ENCODE measurements at places on chromosomes 1 and 21.

- DNase-seq, result no peak
Measured at GRCh38 chr1:34087986-34088385, 77.0 kb downstream of the CSMD2 start.

- DNase-seq, result no peak
Measured at GRCh38 chr1:156435545-156436140, 64.9 kb downstream of the MEF2D start.

GRCh38 chr1:56963667-56964066, 2.1 kb downstream of the C8B start:
- DNase-seq, result no peak

DNA sequence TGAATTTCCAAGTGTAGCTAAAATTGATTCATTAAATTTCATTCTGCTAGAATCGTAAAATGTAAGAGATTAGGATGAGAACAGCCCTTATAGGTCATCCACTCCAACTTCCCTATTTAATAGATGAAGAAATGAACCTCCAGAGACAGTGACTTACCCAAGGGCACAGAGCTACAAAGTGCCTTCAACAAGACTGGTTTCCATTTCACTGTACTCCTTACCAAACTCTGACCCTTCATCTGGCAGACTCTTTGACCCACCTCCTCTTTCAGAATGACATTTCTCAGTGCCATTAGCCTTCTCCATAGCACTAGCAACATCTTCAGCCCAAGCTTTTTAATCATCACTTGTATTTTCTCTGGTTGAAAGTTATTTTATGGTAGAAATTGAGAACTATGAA, 161.3 kb downstream of the NEK7 start:
- no peak for DNase-seq

- DNase-seq, result no peak
Measured at GRCh38 chr1:150012611-150013010, 2.1 kb upstream of the OTUD7B start.

DNA sequence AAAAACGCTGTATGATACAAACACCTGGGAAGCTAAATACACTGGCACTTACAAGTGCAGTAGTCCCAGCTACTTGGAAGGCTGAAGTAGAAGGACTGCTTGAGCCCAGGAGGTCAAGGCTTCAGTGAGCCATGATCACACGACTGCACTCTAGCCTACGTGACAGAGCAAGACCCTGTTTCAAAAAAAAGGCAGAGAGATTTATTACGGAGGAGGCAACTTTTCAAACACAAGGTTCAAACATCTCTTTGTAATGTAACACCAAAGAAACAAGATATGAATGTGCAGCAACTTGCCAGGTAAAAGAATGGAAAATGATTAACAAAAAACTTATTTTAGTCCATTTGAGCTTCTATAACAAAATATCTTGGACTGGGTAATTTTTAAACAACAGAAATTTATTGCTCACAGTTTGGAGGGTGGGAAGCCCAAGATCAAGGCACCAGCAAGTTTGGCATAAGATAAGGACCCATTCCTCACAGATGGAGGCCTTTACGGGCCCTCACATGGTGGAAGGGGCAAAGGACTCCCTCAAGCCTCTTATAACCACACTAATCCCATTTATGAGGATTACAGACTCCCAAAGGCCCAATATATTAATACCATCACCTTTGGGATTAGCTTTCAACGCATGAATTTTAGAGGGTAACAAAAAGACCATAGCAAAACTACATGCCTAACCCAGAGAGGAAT, 73.3 kb downstream of the EVI5 start:
- DNase-seq, result no peak

GRCh38 chr1:186498695-186499389, 37.9 kb upstream of the PDC start:
- DNase-seq, result no peak

- no peak for DNase-seq
Measured at GRCh38 chr1:190277107-190277506, 200.6 kb downstream of the BRINP3 start.

DNA sequence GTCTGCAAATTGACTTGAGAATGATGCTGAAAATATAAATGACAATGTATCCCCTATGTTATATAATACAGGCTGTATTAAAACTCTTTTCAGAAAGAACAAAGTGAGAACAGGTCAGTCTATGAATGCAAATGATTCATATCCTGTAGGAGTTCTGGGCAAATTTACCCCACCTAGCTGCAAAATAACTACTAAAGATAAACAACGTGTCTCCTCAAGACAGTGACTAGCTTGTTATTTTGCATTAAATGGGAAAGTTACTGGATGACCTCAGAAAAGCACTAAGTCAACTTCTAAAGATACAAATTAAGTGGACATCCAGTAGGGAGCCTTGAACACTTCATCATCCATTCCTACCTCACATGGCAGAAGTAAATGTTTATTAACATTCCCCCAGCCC, 11.1 kb downstream of the RNF19B start:
- DNase-seq, result no peak

DNA sequence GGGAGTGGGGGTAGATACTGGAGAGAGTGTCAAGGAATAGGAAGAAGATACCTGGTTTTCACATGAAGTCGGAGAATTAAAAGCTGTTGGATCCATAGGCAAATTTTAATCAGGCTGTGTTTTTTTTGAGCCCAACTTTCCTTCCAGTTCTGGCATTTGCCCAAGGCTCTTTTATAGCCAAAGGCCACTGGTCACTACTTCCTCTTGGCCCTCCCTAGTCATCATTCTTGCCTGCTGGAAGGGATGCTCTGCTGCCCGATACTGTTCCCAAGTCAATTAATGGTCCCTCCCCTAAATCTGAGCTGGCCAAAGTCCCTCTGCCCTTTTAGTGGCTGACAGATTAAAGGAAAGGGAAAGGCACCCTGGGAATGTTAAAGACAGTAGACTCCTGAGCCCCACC, 102.8 kb upstream of the ZNF648 start:
- no peak for DNase-seq

- DNase-seq, result no peak
Measured at GRCh38 chr1:33931111-33931475, 67.2 kb downstream of the HMGB4 start.

GRCh38 chr1:117654493-117655219, 48.8 kb downstream of the TENT5C start:
- DNase-seq, result no peak

GRCh38 chr1:62844030-62844429, 60.1 kb downstream of the ATG4C start:
- DNase-seq, result no peak

- DNase-seq, result no peak
Measured at GRCh38 chr1:193590102-193590501, 403.7 kb upstream of the B3GALT2 start.

GRCh38 chr21:32298658-32299081, at the start of gene MRAP:
Gene MRAP (plus strand): TSS chr21:32298855. CDS start chr21:32298972, 117 bp downstream.
- DNase-seq, result no peak

DNA sequence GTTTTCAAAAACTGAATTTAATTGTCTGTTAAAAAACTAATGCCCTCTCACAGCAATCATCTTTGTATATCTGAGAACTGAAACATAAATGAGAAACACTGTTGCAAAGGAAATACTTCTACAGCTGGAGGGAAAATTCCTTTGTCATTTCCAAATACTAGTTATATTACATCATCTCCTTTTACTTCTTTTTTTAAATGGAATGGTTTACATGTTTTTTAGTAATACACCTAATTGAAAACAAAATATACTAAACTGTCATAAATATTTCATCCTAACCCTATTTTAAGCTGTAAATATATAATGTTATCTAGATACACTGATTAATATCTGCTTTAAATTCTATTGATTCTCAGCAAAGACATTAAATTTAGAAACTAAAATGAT, 19.1 kb downstream of the CDC42BPA start:
- no peak for DNase-seq

- DNase-seq, result no peak
Measured at GRCh38 chr1:95554408-95554807, 320.4 kb downstream of the RWDD3 start.

GRCh38 chr1:95041491-95042165, 31.1 kb downstream of the ALG14 start:
- DNase-seq, result no peak

GRCh38 chr1:173422456-173422976, 54.6 kb upstream of the PRDX6 start:
- no peak for DNase-seq

DNA sequence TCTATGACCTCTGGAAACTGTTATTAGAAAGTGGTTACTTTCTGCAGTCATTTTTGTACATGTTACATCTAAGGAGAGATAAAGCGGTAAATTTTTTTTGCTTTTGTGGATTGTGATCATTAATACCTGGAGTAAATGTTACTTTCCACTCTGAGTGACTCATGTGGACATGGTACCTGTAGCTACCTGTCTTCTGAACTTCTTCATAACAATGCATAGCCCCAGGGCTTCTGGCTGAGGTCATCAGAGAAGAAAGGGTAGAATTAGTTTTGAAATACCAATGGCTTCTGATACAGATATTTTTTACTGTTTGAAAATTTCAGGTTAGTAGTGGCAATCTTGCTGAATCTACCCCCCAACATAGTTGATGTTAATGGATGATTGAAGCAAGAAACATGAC, 489.3 kb downstream of the RWDD3 start:
- DNase-seq, result no peak

DNA sequence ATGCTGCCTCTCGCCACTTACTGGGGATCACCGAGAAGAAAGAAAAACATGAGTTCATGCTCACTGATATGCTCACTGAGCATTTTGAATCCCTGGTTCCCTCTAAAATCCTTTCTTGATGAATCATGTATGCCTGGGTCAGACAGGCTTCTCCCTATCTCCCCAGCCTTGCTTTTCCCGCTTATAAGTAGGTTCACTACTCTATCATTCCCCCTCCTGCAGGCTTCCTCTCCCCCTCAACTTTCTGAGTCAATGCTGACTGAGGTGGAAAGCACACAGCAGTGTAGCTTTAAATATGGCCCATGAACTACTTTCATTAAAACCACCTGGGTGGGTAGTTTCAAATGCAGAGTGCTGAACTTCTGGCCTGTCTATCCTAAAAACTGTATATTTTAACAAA, 41.7 kb downstream of the FMO4 start:
- DNase-seq, result no peak

GRCh38 chr1:241424480-241424971, 67.5 kb upstream of the RGS7 start:
- DNase-seq, result no peak

DNA sequence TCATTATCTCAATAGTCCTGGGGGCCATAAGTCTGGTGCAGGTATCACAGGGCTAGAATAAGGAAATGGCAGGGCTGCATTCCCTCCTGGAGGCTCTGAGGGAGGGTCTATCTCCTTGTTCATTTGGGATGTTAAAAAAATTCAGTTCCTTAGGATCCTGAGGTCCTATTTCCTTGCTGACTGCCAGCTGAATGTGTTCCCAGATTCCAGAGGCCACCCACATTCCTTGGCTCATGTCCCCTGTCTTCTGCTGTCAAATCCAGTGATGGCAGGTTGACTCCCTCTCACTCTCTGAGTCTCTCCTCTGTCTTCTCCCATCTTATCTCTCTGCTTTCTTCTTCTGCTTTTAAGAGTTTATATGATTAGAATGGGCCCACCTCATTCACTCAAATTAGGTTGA, 400.6 kb downstream of the PTPRU start:
- no peak for DNase-seq

DNA sequence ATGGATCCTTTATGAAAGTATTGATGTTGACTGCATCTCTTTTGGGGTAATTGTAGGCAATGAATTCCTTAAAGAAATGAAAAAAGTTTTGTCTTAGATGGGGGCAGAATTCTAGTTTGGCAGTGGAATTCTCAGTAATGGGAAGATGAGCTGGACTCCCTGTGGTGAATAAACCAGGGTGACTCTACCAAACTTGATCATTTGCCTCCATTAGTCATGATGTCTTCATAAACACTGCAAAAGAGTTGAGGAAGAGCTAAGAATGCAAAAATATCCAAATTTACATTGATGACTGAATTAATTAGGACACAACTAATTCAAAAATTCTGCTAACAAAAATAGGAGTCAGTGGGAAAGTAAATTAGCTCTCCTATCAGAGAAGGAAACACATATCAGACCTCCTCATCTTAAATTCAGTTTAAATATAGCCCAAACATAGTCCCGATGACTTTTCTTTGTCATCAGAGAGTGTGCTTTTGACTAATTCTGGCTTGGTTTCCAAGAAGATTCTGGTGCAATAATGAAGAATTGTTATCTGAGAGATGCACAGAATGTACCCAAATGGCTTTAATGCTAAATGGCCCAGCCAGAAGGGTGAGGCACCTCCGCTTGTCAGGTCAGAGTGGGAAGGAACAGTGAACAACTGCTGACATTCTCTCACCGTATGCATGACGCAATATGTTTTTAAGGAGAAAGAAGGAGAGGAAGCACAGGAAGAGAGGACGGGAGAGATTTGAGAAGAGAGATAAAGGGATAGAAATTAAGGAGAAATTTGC, 525.1 kb downstream of the LMO4 start:
- no peak for DNase-seq

- DNase-seq, result no peak
Measured at GRCh38 chr1:34398916-34399275, 222.2 kb downstream of the C1orf94 start.

DNA sequence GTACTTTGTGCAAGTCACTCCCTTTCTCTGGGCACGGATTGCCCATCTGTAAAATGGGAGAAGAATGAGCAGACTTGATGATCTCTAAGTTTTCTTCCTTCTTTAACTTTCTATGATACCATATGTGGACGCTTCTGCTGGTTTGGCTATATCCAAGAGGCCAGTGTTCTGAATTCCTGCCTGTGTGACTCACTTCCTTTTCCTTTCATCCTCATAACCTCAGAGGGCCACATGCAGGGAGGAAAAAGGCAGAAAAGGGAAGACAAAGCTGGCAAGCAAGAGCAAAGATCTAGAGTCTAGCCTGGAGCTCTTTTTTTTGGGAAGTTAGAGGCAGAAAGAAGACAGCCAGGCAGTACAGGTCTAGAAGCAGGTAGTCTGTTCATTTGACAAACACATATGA, 151.2 kb downstream of the OMA1 start:
- no peak for DNase-seq

GRCh38 chr1:170791941-170792340, 128.0 kb downstream of the PRRX1 start:
- no peak for DNase-seq

DNA sequence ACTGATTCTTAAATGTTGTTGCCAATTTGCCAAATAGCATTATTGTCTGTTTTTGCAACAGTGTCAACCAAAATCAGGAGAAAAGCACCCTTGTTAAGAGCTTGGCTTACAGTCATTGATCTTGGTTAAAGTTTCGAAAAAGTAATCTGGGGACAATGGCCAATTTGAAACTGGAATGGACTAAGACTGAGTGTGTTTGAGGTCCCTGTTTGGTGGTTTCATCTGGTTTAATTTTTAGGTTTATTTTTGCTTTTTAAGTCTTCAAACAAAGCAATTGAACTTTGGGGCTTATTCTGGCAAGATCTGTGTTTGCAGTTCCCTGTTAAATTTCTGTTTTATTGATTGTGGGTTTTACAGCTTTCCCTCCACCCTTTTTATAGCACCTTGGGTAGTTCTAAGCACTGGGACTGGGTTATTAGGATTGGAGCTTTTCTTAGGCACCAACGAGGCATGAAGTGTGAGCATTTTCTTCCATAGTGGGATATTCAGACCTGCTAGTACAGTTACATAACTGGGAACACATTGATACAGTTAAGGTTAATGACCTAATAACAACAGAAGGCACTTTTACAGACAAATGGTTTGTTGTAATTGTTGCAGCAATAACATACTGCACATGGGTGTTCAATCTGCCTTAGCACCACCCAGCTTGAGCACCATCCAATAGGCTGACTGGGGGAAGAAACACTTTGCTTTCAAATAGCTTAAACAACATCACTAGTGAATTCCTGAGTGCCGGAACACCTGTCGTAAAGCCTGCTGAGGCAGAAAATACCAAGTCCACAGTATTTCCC, 40.6 kb upstream of the MAP10 start:
- no peak for DNase-seq

GRCh38 chr1:207883104-207883651, 27.7 kb downstream of the CD34 start:
- no peak for DNase-seq

GRCh38 chr1:200838676-200839445, 33.9 kb upstream of the GPR25 start:
- DNase-seq, result no peak
